ENCODE measurements at places on chromosomes 4 and X.

DNA sequence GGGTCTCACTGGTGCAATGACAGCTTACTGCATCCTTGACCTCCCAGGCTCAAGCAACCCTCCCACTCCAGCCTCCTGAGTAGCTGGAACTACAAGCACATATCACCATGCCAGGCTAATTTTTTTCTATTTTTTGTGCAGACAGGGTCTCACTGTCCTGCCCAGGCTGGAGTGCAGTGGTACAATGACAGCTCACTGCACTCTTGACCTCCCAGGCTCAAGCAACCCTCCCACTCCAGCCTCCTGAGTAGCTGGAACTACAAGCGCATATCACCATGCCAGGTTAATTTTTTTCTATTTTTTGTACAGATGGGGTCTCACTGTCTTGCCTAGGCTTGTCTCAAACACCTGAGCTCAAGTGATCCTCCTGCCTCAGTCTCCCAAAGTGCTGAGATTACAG is 74.0 kb downstream of the GASK1B start:
- no peak for DNase-seq

- DNase-seq: no peak
Measured at GRCh38 chrX:138756234-138756633, 44.7 kb upstream of the FGF13 start.

DNA sequence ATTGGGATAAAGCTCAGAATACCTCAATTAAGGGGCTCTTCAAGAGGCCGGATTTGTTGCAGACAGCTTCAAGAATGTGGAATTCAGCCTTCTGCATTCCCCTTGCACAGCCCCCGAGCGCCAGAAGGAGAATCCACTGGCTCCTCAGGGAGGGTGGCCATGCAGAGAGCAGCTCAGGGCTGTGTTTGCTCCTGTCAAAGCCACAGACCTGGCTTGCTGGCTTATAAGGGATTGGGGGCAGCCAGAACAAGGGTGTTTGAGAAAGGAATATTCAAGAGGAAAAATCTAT is 36.8 kb downstream of the ING2 start:
- no peak for DNase-seq

DNA sequence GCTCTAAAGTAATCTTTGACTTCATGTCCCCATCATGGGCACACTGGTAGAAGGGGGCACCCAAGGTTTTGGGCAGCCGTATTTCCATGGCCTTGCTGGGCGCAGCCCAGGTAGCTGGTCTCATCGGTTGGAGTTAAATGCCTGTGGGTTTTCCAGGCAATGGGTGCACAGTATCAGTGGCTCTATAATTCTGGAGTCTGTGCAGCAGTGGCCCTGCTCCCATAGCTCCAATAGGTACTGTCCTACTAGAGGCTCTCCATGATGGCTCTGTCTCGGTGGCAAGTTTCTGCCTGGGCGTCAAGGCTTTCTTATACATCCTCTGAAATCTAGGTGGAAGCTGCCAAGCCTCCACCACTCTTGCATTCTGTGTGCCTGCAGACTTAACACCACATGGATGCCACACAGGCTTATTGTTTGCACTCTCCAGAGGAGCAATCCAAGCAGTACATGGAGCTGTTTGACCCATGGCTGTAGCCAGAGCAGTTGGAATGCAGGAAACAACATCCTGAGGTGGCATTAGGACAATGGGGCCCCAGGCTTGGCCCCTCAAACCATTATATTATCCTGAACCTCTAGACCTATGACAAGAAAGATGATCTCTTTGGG is 60.5 kb upstream of the UGT8 start:
- no peak for DNase-seq
